ENCODE measurements at places on chromosomes 16 and 17.
A peak's percentile ranks its signal among the peaks of the same experiment; 100 is the strongest.

- no peak for DNase-seq
These were observed 12.7 kb upstream of the HASPIN start for GRCh38 chr17:3710951-3711383.

GRCh38 chr17:40646791-40647623 lies 611 bp downstream of the SMARCE1 start:
- no peak for DNase-seq

GRCh38 chr16:89401641-89402445 lies 88.5 kb downstream of the ANKRD11 start:
- no peak for DNase-seq

GRCh38 chr16:3641801-3642396 lies 12.6 kb upstream of the DNASE1 start:
- no peak for DNase-seq

DNA sequence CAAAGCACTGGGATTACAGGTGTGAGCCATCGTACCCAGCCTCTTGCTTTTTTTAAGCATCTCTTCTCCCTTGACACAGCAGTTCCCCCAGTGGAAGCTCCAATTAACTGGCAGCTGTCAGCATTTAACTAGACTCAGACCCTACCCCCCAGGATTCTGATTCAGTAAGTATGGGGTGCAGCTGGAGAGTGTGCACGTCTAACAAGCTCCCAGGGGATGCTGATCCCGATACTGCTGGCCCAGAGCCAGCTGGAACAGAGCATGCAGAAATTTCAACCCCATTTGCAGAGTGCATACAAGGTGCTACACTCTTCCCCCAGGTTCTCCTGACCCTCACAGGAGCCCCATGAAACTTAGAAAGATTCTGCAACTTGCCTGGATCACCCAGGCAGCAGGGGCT lies 27.7 kb upstream of the BCO1 start:
- DNase-seq: no peak

DNA sequence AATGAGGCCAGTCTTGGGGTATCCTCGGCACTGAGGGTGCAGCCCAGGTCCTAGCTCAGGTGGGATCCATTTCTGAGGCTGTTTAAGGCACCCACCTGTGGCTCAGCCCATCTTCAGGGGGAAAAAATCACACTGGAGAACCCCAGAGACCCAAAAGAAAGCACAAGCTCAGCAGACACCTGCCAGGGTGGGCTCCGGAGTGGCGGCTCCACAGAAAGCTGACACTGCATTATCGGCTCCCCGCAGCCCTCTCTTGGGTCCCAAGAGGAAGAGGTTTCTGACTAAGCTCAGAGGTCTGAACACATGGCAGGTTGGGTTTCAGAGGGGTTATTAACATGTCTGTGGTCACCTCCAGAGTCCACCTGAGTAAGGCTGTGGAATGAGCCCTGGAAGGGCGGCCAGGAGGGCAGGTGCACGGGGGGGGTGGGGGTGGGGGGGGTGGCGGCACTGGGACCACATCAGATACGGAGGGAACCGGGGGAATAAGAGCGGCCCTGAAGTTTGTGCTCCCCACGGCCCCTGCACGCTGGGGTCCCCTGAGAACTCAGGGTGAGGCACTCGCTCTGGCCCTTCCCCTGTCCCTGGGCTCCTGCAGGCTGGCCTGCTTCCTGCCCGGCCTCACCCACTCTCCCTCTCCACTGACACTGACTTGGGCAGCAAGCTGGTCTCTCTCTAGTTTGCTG lies 79.5 kb downstream of the TIMM22 start:
- peak; percentile 41 for DNase-seq

DNA sequence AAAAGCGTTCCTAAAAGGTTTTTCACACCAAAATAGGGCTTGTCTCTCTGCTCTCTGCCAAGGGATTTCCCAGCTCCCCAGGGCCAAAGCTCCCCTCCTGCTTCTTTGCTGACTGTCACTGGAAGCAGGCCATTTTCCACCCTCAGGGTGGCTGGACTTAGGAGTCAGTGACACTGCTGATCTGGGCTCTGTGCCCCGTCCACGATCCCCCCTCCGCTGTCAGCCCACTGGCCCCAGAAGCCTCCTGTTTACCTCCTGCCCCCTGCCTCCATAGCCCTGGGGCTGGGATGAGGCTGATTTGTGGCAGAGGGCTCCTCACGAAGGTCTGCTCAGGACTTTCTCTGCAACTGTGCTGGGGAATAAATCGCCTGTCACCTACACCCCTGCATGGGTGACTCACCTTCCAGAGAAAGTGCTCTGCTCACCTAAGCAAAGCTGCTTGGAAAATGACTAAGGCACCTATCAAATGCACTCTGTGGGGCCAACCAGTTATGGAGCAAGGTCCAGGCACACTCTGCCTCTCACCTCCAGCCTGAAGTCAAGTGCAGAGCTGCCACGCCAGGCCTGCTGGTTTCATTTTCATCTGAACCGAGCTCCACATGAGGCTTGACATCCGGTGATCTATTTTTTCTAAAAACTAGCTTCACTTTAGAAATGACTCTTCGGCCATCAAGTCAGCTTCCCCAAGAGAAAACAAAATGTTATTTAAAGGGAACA lies 4.9 kb downstream of the MAP3K14 start:
- DNase-seq: peak; percentile 51

DNA sequence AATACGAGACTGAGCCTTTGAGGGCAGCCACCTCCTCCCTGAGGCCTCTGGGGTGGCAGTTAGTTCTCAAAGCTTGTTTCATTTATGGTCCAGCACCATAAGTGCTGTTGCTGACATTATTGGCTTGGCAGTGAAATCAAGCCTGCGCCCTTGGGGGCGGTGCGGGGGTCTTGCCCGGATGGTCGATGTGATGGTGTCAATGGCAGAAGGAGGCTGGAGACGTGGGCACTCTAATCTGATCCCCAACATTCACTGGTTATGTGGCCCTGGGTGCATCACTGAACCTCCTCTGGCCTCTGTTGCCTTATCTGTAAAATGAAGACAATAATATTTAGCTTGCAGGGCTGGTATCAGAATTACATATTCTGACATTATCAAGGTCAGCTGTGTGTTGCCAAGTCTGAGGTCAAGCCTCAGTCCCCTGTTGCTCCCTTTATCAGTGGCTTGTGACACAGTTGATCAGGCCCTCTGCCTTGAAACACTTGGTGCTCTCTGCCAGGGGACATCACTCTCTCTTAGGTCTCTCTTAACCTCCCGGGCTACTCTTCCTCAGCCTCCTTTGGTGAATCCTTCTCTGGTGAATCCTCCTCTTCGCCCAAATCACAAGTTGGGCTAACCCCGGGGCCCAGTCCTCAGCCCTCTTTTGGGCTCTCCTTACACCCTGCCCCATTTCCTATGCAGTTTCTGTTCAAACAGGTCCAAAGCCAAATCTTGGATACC lies 11.8 kb upstream of the TMEM220 start:
- no peak for DNase-seq

- no peak for DNase-seq
These were observed 121.7 kb downstream of the SLC39A11 start for GRCh38 chr17:72970797-72971196.

- DNase-seq: peak; percentile 46
These were observed 15.1 kb downstream of the UBALD1 start for GRCh38 chr16:4599545-4599944.

DNA sequence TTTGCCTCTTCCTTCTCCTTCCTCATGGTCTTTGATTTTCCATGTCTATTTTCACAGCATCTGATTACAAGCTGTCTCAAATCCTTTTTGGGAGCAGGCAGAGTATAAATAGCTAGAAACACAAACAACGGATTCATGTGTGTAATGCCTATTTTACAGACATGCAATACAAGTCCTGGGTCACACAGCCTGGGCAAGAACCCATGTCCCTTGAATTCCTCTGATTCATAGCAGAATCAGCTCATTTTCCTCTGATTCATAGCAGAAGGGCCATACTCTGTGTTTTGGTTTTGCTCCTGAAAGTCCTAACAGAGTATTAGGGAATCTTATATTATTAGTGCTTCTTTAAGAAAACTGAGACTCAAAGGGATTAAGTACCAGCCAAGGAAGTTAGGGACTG lies 71.3 kb downstream of the IRX5 start:
- DNase-seq: no peak

- no peak for DNase-seq
These were observed 671 bp upstream of the EDC4 start for GRCh38 chr16:67872131-67872630.

DNA sequence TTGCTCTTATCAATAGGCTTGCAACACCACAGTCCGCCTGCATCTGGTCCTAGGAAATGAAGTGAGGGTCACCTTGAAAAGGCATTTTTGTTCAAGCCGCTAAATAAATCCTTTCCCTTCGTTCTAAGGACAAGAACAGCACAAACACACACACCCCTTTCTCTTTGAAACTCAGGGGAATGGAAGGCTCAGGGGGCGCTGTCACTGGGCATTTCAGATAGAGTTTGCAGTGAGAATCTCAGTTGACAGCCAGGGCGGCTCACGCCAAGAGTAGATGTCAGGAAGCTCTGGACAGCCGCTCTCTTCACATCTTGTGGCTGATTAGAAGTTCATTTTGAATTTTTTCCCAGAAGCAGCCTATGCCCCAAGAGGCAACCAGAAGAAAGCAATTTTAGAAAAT lies 39.8 kb downstream of the ABAT start:
- no peak for DNase-seq
